Tracheal epithelial cell (primary cell): ENCODE measurements at places on chromosomes 13 and 19. TPM values are rescaled to one million over a fixed set of nuclear protein-coding genes. Genes with fewer than 3 reads are reported as not detected.

PEX11G gene
- total RNA-seq: 2.4 and 2.6 TPM in 2 replicates

FAM124A gene
- not detected in 2 replicates for total RNA-seq

DIAPH3 gene
- total RNA-seq: 1.3 and 4.3 TPM in 2 replicates

CYP2A7 gene
- total RNA-seq: not detected in 2 replicates

CDC42EP5 gene
- 24.9 and 84.8 TPM in 2 replicates for total RNA-seq

TTC9B gene
- not detected in 2 replicates for total RNA-seq

TNFSF13B gene
- total RNA-seq: 0.48 and 1.1 TPM in 2 replicates

SIGLECL1 gene
- total RNA-seq: not detected in 2 replicates

PLK5 gene
- total RNA-seq: not detected in 2 replicates
